Stimulated activated naive B cell treated with anti-CD40 and anti-IgM and Interleukin-4, amounts not matched to agents 10 μg/mL and 1 μg/mL and 100 μg/mL, for 72 hours (primary cell): ENCODE measurements at places on chromosomes 1 and 21.

GRCh38 chr21:31710586-31710985 is 21.3 kb downstream of the SCAF4 start:
- H3K4me3 ChIP-seq: no peak overlapping the region
- H3K27me3 ChIP-seq: no peaks in the 10 kb centered on the region
- H3K4me1 ChIP-seq: peaks cover 41% of the 10 kb centered on the region
- peaks cover 4% of the 10 kb centered on the region for H3K36me3 ChIP-seq
- DNase-seq: no peak

DNA sequence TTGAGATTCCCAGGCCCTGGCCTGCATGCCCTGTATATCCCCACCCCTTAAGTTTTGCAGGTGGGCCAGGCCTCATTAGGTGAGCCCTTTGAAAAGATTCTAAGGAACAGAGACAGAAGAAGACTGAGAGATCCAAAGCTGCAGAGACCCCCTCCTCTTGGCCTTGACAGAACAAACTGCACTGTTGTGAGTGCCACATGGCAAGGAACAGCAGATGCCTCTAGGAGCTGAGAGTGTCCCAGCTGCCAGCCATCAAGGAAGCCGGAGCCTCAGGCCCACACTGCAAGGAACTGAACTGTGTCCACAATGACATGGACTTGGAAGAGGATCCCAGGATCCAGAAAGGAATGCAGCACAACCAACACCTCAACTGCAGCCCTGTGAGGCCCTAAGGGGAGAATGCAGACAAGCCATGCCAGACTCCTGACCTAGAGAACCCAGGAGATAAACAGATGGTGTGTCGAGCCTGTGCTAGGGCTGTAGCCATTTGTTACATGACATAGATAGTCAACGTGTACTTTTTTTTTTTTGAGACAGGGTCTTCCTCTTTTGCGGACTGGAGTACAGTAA is 182.7 kb downstream of the AJAP1 start:
- DNase-seq: no peak
- no peaks in the 10 kb centered on the region for H3K27me3 ChIP-seq
- H3K27ac ChIP-seq: no peak overlapping the region
- no peaks in the 10 kb centered on the region for H3K36me3 ChIP-seq
- H3K4me1 ChIP-seq: no peaks in the 10 kb centered on the region
- H3K4me3 ChIP-seq: no peak overlapping the region

- H3K4me3 ChIP-seq: no peak overlapping the region
- peaks cover 24% of the 10 kb centered on the region for H3K27me3 ChIP-seq
- no peak for DNase-seq
- H3K4me1 ChIP-seq: no peaks in the 10 kb centered on the region
Measured at GRCh38 chr1:56709269-56709880, 64.3 kb downstream of the PRKAA2 start.

DNA sequence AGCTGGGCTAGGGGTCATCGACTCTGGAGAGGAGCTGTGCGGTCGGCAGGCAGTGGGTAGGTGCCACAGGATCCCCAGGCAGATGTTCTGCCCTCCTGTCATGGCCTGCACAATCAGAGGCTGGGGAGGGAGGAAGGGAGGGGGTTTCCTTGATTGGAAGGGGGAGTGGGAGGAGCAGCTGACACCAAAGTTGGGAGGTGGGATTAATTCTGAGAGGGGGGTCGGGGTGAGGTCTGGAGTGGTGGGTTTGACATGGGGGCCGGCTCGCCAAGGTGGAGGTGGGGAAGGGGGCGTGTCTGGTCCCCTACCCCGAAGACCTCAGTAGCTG is 651 bp upstream of the HPCA start:
- no peaks in the 10 kb centered on the region for H3K36me3 ChIP-seq
- peaks cover 74% of the 10 kb centered on the region for H3K27me3 ChIP-seq
- no peak overlapping the region for H3K27ac ChIP-seq
- no peak for DNase-seq

GRCh38 chr1:159853417-159854115 is 8.9 kb downstream of the VSIG8 start:
- no peak for DNase-seq
- peak overlapping the region; percentile 84 for H3K4me3 ChIP-seq
- no peak overlapping the region for H3K27ac ChIP-seq
- H3K27me3 ChIP-seq: peaks cover 31% of the 10 kb centered on the region
- H3K4me1 ChIP-seq: peaks cover 9% of the 10 kb centered on the region

DNA sequence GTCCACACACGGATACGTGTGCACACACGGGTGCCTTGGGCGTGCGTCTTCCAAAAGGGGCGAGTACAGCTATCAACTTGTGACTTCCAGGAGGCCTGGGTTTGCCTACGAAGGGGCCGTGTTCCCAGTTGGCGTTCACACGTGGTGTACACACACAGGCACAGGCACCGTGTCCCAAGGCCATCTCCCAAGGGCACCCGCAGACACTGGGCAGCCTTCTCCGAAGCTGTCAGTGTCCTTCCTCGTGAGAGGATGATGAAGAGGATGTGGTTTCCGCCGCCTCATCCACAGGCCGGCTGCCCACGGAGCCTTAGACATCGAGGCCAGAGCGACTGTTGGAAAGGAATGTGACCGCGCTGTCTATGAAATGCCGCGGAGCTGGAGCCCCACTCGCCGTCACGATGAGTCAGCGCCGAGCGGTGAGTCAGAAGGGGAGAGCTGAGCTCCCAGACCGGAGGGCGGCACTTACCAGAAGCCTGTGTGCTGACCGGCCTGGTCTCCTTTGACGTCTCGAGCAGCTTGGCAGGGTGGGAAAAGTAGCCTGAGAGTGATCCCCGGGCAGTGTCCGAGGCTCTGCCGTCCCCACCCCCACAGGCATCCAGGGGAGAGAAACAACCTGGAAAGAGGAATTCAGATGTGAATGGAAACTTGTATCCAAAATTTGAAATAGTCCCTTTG is 141.4 kb upstream of the ARHGEF16 start:
- H3K27ac ChIP-seq: no peak overlapping the region
- H3K36me3 ChIP-seq: no peaks in the 10 kb centered on the region
- DNase-seq: peak; percentile 39
- peaks cover 7% of the 10 kb centered on the region for H3K4me1 ChIP-seq
- H3K4me3 ChIP-seq: no peak overlapping the region

DNA sequence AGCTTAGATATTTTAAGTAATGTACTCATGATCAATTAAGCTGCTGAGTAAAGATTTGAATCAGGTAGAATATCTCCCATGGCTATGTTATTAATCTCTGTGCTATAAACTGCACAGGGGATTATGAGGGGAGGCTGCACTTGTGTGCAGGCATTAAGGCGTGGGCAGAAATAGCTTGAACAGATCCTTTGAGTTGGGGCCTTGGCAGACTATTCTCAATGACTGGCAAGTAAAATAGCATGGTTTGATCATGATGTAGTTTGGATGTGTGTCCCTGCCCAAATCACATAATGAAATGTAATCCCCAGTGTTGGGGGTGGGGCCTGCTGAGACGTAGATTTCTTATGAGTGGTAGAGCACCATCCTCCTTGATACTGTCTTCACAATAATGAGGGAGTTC is 220.3 kb downstream of the PLPP3 start:
- no peaks in the 10 kb centered on the region for H3K4me1 ChIP-seq
- H3K27ac ChIP-seq: no peak overlapping the region
- no peak overlapping the region for H3K4me3 ChIP-seq
- peaks cover 20% of the 10 kb centered on the region for H3K27me3 ChIP-seq
- H3K36me3 ChIP-seq: no peaks in the 10 kb centered on the region
- DNase-seq: no peak

- no peak for DNase-seq
- H3K4me1 ChIP-seq: peaks cover 29% of the 10 kb centered on the region
- no peak overlapping the region for H3K4me3 ChIP-seq
- H3K36me3 ChIP-seq: no peaks in the 10 kb centered on the region
Measured at GRCh38 chr1:178649582-178650350, 75.3 kb upstream of the RALGPS2 start.

- no peaks in the 10 kb centered on the region for H3K4me1 ChIP-seq
- no peaks in the 10 kb centered on the region for H3K27me3 ChIP-seq
- no peak overlapping the region for H3K27ac ChIP-seq
Measured at GRCh38 chr1:236240675-236241074, 41.1 kb downstream of the ERO1B start.

GRCh38 chr1:5660141-5660935 is 331.9 kb downstream of the NPHP4 start:
- H3K4me3 ChIP-seq: no peak overlapping the region
- DNase-seq: no peak
- no peaks in the 10 kb centered on the region for H3K36me3 ChIP-seq
- H3K27me3 ChIP-seq: peaks cover 11% of the 10 kb centered on the region

DNA sequence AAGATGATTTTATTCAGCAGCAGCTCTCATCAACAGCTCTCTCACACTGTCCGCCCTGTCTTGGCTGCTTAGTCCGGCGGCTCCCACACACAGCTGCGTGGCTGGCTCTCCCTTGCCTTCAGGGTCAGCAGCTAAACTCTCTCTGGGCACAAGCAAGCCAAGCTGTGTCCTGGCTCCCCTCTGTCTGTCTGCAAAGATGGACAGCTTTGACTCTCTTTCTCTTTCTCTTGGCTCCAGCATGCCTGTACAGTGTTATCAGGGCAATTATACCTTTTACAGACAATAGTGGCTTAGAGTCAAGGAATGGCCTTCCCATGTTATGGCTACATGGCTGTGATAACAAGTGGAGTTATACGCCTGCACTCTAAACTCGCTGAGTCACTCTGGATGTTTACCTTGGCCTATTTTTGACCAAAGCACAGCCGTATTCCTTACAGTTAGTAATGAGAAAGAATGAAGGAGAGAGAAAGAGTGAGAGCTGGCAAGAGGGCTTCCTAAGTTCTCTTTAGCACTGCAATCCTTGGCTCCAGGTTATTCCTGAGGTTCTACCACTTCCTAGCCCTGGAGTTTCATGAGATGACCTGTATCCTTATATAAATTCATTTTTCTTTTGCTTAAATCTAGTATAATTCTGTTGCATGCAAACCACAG is 59.9 kb upstream of the ZSWIM5 start:
- H3K27ac ChIP-seq: no peak overlapping the region
- DNase-seq: no peak
- H3K4me1 ChIP-seq: peaks cover 5% of the 10 kb centered on the region
- peaks cover 11% of the 10 kb centered on the region for H3K27me3 ChIP-seq
- H3K36me3 ChIP-seq: no peaks in the 10 kb centered on the region

DNA sequence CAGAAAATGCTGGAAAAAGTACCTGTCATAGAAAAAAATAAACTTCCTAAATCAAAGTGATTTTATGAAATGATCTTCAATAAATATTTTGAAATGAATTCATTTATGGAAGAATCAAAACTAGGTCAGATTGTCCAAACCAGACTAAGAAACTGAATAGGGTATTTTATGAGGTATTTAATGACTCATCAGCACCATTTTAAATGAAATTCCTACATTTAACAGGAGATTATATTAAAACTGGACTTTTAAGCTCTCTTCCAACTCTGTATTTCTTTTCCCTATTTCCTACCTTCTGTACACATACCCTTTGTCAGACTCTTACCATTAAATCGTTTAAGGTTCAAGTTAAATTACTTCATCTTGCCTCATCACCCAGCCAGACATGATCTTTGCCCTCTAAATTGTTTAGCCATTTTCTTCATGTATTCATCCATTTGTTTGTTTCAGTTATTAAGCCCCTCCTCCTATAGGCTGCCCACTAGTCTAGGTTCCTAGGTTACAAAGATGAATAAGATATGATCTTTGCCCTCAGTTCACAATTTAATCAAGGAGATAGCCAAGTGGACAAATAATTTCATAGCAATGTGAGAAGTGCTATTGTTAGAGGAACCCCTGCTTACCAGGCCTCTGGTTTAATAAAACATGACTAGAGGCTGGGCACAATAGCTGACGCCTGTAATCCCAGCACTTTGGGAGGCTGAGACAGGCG is 25.0 kb downstream of the TATDN3 start:
- H3K4me3 ChIP-seq: no peak overlapping the region
- no peak overlapping the region for H3K27ac ChIP-seq
- peaks cover 13% of the 10 kb centered on the region for H3K36me3 ChIP-seq
- peaks cover 28% of the 10 kb centered on the region for H3K4me1 ChIP-seq
- no peaks in the 10 kb centered on the region for H3K27me3 ChIP-seq

DNA sequence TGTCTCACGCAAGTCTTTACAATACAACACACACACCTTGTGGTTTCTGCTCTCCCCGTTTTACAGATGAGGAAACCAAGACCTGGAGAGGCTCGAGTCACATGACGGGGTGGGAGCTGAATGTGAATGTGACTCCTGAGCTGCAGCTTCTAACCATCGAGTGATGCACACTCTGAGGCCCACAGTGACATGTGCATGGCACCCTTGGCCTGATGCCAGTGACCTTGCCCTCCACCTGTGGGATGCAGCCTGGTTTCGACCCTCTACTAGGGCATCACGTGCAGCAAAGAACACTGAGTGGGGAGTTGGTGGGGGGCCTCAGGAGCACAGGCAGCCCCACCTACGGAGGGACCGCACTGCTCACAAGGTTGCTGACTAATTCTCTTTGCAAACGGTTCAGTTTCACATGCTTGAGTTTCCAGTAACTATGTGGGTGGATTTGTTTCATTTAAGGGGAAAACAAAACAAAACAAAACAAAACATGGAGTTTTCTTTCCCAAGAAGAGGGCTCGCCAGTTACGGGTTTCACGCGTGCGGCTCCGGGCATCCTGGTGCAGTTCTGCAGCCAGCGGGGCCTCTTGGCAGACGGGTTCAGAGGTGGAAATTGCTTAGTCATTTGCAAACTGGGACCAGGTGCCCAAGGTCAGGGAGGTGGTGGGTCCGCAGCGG is 22.9 kb downstream of the SPSB1 start:
- DNase-seq: no peak
- no peaks in the 10 kb centered on the region for H3K27me3 ChIP-seq
- H3K27ac ChIP-seq: peak overlapping the region; percentile 22
- H3K4me1 ChIP-seq: peaks cover 40% of the 10 kb centered on the region

DNA sequence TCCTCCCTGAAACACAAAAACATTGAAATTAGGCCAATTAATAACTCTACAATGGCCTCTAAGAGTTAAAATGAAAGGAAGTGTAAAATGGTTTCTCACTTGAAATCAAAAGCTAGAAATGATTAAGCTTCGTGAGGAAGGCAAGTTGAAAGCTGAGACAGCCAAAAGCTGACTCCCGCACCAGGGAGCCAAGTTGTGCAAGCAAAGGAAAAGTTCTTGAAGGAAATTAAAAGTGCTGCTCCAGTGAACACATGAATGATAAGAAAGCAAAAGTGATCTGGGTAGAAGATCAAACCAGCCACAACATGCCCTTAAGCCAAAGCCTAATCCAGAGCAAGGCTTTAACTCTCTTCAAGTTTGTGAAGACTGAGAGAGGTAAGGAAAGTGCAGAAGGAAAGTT is 22.8 kb downstream of the CYYR1 start:
- peaks cover 6% of the 10 kb centered on the region for H3K4me1 ChIP-seq
- no peak for DNase-seq
- no peaks in the 10 kb centered on the region for H3K36me3 ChIP-seq
- no peak overlapping the region for H3K4me3 ChIP-seq
- H3K27me3 ChIP-seq: no peaks in the 10 kb centered on the region

DNA sequence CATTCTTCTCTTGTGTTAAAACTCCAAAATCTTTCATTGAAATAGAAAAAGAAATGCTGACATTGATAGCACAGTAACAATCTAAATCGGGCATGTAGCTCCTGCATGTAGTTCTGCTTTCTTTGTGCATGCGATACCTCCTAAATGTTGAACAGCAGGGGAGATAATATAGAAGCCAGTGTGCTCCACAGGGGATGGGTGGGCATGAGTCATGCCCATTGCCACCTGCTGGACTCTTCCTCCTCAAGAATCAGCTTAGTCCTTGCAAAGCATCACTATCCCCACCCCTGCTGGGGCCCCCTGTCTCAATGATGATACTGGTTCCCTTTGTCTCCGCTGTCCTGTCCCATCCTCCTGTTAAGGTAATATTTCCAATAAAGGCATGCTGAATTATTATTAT is 203.0 kb downstream of the RWDD3 start:
- no peaks in the 10 kb centered on the region for H3K4me1 ChIP-seq
- H3K27me3 ChIP-seq: no peaks in the 10 kb centered on the region
- DNase-seq: no peak
- no peak overlapping the region for H3K4me3 ChIP-seq
- H3K36me3 ChIP-seq: no peaks in the 10 kb centered on the region
- H3K27ac ChIP-seq: no peak overlapping the region

- no peak overlapping the region for H3K27ac ChIP-seq
- no peak overlapping the region for H3K4me3 ChIP-seq
- peaks cover 10% of the 10 kb centered on the region for H3K27me3 ChIP-seq
- DNase-seq: no peak
Measured at GRCh38 chr1:214566158-214567104, 15.0 kb upstream of the PTPN14 start.
